ENCODE measurements at places on chromosomes 11 and 22.

GRCh38 chr11:69360606-69361005, 66.7 kb downstream of the MYEOV start:
- DNase-seq, result no peak

DNA sequence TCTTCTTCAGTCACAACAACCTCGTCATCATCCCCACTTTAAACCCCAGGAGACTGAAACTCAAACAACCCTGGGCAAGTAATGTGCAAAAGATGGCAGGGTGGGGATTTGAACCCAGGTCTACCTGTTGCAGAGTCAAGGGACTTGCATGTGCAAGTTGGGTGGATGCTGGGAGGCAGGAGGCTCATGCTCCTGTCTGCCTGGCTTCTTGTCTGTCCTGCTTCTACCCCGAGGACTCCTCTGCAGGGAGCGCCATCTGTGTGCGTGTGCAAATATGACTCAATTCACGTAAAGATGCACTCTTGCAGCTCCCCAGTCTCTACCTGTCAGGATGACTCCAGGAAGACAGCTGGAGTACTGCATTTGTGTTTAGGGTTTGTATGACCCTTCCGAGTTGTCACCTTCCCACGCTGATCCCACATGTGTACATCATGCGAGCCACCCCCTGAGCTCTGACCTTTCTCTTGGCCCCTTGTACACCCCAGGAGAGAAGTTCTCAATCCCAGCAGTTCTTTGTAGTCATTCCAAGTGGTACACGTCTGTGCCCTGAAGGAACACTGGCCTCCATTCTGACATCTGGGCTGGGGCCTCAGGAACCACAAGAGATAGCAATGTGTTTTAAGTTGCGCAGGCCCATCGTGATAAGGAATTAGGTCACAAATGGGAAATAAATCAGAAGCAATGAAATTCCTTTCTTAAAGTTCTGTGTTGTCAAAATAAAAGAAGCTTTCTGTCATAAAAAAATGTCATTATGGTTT, 95.7 kb downstream of the CWC15 start:
- DNase-seq, result no peak

DNA sequence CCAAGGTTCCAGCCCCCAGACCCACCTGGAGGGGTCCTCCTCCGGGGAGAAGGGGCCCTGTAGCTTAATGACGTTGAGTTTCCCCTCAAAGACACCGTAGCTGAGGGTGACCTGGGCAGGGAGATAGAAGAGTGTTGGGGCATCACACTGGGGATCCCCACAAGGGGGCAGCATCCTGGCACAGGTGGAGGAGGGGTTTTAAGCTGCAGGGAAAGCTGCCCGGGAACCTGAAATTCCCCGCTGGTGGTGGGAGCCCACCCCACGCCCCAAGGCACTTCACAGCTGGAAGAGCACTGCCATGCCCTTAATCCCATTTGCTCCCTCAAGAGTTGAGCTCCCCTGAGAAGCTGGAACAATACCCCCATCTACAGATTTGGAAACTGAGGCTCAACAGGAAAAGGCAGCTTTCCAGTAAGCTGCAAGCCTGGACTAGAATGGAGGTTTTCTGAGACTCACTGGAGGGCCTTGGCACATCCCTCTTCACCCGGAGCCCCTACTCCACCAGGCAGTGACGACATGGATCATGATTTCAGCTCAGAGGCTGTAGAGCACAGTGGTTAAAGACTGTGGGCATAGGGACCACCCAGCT, 13.7 kb downstream of the MFNG start:
- peak; percentile 12 for DNase-seq

DNA sequence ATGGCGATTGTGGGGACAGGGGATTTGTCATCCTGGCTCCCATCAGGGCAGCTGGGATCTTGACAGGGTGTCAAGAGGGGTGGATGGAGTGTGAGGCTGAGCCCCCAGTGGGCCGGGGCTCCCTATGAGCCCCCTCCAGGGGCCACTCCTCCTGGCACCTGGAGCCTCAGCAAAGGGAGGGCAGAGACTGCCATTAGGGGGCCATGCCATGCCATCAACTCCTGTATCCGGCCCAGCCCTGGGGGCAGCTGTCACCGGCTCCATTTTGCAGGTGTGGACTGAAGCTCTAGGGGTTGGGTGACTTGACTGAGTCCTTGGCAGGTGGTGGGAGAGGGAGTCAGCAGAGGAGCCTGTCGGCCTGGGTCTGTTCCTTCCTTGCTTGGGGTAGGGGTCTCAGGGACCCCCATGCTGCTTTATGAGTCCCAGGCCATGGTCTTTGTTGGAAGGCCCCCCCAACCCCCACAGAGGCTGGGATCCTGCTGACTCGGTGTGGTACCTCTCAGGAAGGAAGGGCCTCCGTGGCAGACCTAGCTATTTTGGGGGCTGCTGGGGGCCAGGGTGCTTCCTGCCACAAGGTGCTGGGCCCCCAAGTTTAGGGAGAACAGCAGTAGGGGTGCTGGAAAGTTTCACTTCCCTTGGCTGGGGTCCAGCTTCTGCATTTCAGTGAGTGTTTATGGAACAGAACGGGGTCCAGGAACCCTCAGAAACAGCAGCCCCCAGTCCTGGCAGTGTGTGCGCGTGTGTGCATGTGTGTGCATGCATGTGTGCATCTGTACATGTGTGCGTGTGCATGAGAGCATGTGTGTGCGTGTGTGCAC, 1.5 kb downstream of the ACY3 start:
- no peak for DNase-seq

- DNase-seq, result no peak
These were observed 49.7 kb upstream of the VPREB1 start for GRCh38 chr22:22194931-22195264.

GRCh38 chr11:69541501-69542313, 60.2 kb downstream of the LINC01488 start:
- DNase-seq, result peak; percentile 55

GRCh38 chr11:77409046-77409445, 64.8 kb downstream of the PAK1 start:
- no peak for DNase-seq

- DNase-seq, result peak; percentile 8
These were observed 27.5 kb downstream of the CLPB start for GRCh38 chr11:72406540-72407527.

DNA sequence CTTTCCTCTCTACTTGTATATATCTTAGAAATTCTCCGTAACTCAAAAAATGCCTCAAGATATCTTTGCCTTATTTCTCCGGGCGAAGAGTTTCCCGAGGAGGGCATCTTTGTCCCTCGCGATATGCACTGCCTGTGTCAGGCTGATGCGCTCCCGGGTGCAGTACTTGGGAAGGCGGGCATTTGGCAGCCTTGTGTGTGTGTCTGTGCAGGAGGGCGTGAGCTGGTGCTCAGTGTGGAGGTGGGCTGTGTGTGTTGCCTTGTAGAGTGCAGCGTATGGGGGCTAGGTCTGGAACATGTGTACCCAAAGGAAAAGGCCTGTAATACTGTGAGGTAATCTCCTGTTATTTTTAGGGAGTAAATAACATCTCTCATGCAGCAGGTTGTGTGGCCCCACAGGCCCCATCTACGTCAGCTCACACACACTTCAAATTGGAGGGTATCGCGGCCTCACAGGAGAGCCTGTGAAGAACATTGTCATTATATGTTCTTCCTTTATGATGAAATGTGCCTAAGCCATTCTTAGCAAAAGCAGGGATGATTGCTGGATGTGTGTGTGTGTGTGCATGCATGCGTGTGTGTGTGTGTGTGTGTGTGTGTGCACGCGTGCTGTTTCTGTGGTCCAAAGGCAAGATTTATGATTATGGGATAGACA, 77.5 kb downstream of the KCNJ1 start:
- no peak for DNase-seq

DNA sequence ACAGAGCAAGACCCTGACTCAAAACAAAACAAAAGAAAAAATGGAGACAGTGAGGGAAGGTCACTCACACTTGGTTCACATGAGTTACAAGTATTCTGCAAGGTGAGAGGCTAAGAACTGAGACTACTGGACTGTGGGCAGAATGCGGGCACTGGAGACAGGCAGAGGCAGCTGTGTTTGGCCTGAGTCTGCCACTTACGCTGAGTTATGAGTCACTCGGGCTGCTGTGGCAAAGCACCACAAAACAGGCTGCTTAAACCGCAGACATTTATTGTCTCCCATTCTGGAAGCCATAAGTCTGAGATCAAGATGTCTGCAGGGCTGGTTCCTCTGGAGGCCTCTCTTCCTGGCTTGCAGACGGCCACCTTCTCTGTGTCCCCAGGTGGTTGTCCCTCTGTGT, 122.8 kb downstream of the SHANK2 start:
- DNase-seq, result peak; percentile 47

DNA sequence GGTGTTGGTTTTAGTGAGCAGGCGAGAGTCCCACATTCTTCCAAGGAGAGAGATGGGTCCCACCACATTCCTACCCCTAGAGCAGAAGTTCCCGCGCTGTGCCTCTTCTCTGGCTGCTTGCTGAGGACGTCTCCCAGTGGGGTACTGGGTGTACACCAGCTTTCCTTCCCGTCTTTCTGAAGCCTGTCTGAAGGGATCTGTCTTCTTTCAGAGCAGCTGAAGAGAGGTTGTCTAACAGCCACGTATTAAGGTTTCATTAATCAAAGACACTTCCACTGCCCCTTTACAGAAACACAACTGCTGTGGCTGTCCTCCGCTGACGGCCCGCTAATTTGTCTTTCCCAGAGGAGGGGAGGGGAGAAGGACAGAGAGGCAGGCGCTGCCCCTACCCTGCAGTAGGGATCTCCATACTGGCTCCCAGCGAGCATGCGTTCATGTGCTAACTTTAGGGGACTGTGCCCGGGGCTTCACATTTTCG, 56.0 kb downstream of the ZBTB16 start:
- no peak for DNase-seq

- DNase-seq, result no peak
These were observed 2.4 kb downstream of the MYRF start for GRCh38 chr11:61754534-61755482.

DNA sequence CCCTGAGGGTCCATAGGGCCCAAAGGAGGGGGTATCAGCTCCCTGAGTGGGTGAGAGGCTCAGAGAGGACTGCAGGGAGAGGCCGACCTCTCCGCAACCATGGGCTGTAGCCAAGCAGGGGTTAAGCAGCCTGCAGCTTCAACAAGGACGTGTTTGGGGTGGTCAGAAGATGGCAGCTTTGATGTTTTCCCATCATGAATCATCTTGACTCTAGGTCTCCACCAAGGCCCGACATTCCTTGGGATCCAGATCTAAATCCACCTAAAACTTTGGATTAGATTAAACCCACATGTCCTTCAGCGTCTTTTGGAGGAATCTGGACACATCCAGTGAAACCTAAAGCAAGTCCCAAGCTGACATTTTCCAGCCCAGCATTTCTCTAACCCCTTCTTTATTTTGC, 19.8 kb downstream of the FBLN1 start:
- no peak for DNase-seq

- no peak for DNase-seq
These were observed 21.9 kb upstream of the TMPRSS4 start for GRCh38 chr11:118054712-118055640.

DNA sequence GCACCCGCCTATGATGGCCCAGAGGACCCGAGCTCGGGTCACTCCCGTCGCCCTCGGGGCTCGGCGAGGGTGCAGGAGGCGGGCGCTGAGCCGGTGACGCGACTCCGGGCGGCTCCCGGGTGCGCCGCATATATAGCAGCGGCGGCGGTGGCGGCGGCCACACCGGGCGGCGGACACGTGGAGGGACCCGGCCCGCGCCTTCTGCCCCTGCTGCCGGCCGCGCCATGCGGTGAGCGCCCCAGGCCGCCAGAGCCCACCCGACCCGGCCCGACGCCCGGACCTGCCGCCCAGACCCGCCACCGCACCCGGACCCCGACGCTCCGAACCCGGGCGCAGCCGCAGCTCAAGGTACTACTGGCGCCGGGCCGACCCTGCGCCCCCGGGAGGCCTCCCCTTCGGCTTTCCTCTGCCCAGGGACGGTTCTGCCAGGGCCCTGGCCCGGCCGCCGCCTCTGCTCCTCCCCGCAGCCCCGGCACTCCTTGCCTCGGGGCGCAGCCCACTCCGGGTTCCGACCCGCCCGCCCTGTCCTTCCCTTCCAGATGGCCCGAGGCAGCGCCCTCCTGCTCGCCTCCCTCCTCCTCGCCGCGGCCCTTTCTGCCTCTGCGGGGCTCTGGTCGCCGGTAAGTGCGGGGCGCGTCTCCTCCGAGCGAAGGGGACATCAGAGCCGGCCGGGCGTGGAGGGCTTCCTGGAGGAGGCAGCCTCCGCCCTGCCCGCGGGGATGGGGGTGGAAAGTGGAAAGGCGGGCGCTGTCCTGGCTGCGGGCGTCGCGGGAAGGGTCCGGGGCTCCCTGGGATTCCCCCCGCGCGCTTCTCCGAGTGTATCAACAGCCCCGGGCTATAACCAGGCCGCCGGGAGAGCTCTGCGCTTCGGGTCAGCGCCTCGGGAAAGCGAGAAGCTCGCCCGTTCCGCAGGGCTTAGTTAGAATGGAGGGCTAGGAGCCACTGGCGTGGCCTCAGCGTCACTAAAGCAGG, at the start of gene GAL:
Gene GAL (plus strand): TSS at position 160 of the 972 bp plus-strand sequence. CDS start 380 bp downstream, at position 540.
- DNase-seq, result no peak

- no peak for DNase-seq
These were observed 9.9 kb downstream of the OSBPL5 start for GRCh38 chr11:3155216-3155615.

DNA sequence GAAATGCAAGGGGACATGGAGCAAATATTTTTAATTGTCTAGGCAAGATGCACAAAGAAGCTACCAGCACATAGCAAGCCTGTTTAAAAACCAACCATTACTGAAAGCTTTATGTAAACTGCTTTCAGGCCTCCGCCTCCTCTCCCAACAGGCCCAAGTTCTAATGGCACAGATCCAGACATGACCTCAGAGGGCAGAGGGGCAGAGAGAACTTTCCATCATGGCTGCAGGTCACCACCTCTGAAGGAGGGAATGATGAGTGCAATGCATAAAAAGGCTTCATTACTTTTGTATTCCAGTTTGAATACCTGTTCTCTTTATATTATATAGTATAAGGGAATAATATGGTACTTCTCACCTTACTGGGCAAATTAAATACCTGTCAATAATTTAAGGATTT, 15.2 kb downstream of the DDX17 start:
- DNase-seq, result no peak

DNA sequence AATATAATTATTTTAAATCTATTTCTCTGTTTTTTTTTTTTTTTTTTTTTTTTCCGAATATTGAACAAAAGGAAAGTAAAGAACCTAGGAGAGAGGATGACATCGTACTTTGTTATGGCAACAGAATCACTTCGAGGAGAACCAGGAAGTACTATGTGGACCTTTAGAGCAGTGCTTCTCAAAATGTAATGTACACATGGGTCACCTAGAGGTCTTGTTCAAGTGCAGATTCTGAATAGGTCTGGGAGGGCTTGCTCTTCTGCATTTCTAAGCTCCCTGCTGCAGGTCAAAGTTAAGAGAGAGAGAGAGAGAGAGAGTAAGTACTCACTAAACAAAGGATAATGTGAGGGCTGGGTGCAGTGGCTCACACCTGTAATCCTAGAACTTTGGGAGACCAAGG, 419.5 kb upstream of the TENM4 start:
- DNase-seq, result no peak

GRCh38 chr11:32421992-32422391, 13.3 kb downstream of the WT1 start:
- peak; percentile 34 for DNase-seq

GRCh38 chr11:31060880-31061279, 308.7 kb downstream of the DCDC1 start:
- DNase-seq, result peak; percentile 21

DNA sequence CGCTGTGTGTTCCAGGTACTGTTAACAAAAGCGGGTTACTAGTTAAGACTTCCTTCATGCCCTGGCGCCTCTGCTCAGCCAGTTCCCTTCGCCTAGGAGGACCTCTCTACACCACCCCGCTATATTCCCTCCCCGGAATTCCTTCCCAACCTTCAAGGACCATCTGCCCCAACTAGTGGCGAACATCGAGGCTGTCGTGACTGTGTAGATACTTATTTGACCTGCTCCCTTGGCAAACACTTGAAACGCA, 450 bp upstream of the BCL2L13 start:
- DNase-seq, result peak; percentile 72

GRCh38 chr22:31474743-31475142, 14.9 kb downstream of the EIF4ENIF1 start:
- DNase-seq, result peak; percentile 98

Measured in AG10803 (cell line).